ENCODE measurements at places on chromosomes 11 and 22.

DNA sequence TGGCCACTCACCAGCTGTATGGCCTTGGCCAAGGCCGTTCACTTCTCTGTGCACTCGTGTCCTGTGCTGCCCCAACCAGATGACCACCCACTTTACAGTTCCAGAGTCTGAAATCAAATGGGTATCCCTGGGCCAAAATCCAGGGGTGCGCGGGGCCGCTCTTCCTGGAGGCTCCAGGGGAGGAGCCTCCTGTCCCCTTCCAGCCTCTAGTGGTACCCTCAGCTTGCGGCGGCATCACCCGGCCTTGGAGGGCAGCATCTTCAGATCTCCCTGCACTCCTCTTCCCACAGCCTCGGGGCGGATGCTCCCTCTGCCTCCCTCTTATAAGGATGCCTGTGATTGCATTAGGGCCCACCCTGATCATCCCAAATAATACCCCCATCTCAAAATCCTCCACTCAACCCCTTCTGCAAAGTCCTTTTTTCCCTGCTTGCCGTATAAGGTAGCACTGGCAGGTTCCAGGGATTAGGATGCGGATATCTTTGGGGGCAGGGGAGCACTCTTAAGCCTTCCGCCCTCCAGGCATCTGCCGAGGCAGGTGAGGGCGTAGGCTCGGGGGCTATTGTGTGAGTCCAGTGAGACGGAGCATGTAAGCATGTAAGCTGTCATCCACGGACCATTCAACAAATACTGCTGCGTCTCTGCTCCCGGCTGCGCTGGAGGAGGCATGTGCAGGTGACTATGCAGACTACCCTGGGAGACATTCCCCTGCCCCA, 24.4 kb upstream of the SHISAL1 start:
- no peak for DNase-seq

- DNase-seq = no peak
These were observed 12.4 kb upstream of the MTMR3 start for GRCh38 chr22:29870574-29870973.

GRCh38 chr11:75468534-75469340, 35.7 kb upstream of the KLHL35 start:
- no peak for DNase-seq

DNA sequence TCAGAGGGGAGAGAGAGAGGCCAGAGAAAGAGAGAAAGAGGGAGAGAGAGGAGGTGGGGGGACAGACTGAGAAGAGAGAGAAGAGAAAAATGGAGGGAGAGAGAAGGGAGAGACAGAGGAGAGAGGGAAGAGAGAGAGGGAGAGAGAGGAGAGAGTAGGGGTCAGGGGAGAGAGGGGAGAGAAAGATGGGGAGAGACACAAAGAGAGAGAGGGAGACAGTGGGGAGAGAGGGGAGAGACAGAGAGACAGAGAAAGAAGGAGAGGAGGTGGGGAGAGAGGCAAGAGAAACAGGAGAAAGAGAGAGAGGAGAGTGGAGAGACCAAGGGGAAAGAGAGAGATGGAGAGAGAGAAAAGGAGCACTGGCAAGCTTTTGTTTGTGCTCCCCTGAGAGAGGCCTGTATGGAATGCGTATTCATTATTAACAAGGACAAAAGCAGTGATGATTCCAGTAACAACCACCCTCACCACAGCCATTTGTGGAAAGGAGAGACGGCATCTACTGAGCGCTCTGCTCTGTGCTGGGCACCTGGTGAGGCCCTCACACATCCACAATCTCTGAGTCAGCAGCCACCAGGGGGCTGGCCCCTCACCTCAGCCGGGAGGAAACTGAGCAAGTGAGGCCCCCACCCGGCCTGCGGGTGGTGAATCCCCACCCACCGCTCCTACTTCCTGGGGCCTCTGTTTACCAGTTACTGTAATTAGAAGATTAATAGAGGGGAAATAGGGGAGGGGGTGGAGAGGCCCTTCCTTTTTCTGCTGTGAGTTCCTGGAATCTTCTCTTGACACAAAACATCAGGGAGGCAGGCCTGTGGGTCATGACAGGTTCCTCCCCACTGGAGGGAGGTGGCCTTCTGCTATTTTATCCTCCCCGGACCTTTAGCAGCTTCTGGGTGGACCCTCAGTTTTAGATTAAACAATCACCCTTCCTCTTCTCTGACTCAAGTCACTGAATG, 14.6 kb upstream of the MIAT start:
- DNase-seq = no peak
